ENCODE measurements at places on chromosomes 1 and 21. TPM values are rescaled to one million over a fixed set of nuclear protein-coding genes. Genes with fewer than 3 reads are reported as not detected.

DNA sequence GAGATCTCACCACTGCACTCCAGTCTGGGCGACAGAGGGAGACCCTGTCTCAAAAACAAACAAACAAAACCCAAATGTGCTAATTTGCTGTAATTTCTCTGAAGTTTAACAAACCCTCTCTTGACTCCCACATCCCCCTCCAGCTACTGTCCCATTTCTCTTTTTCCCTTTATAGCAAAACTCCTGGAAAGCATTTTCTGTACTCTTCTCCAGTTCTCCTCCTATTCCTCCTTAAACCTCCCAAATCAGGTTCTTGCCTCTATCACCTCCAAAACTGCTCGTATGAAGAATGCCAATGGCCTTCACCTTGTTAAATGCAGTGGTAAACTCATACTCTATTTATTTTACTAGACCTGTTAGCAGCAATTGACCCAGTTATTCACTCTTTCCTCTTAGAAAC, 3.7 kb upstream of the USP48 start:
- no peak for DNase-seq

DNA sequence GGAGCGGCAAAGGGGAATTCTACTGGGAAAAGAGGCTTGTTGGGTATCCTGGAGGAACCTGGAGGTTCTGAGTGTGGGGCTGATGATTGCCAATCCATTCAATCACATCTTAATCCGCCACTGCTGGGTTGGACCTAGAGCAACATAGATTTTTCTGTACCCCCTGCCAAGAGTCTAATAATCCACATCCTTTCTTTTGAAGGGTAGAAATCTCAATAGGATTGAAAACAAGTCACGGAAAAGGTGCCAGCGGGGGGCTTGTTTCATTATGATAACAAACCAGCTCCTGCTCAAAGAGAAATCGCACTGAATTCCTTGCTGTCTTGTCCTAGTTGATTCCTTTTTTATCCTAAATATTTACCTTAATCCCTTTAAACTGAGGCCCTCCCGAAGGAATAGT, 528.5 kb downstream of the ADGRL2 start:
- no peak for DNase-seq

DNA sequence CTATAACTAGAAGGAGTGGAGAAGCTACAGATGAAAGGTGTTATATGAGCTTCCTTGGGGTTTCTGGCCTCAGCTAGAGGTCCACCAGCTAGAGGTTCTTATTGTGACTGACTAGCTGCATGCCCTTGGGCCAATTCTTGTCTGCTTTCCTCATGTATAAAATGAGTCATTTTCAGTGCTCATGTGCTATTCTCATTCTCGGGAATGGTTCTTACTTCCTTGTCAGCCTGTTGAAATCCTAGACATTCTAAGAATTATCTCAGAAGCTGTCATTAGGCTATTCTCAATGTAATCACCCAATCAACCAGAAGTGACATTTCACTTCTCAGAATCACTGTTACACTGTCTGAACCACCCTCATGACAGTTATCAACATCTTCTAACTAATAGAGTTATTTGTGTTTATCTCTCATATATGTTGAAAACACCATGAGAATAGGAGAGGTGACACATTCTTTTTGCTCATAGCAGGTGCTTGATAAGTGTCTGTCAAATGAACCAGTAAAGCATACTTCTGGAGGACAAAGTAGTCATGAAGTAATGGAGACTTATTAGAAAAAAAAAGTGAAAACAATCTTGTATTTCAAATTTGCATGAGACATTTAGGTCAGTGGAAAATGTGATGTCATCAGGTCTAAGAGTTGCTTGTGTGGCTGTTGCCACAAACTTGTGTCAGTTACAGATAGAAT, 122.8 kb upstream of the IVNS1ABP start:
- peak; percentile 86 for DNase-seq

DNA sequence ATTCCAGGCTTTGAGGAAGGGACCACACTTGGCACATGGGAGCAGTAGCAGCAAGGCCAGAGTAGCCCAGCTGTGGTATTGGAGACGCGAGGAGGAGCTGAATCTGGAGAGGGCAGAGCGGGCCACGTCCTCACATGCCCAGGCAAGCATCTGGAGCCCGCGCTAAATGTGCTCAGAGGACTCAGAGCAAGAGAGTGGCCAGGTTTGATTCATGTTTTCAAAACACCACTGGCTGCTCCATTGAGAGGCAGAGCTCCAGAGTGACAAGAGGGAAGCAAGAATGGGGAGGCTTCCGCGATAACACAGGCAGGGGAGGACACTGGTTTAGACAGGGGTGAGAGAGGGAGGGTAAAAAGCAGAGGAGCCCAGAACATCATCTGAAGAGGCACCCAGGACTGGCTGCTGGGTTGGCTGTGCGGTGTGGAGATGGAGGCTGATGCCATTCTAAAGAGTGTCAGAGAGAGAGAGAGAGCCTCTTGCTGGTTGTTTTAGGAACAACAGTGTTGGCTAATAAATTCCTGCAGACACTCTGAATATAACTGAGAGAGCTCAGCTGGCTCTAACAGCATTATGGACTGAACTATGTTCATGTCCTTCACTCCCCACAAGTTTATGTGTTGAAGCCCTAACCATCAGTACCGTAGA, 32.3 kb downstream of the RCAN1 start:
- no peak for DNase-seq

DNA sequence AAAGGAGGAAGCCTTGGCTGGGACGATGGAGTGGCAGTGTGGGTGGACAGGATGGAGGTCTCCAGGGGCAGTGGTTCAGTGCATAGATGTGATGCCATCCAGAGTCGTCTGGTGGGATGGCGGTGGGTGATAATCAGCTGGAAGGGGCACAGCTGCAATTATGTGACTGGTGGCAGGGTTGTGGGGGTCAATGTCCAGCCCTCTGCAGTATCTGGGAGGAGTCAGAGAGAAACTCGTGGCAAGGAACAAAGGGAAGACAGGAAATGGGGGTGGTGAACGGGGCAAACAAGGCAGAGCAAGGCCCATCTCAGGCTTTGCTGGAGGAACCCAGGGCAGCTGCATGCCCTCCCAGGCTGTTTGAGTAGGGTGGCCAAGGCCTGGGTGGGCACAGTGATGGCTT, 118.3 kb upstream of the USP24 start:
- no peak for DNase-seq

DNA sequence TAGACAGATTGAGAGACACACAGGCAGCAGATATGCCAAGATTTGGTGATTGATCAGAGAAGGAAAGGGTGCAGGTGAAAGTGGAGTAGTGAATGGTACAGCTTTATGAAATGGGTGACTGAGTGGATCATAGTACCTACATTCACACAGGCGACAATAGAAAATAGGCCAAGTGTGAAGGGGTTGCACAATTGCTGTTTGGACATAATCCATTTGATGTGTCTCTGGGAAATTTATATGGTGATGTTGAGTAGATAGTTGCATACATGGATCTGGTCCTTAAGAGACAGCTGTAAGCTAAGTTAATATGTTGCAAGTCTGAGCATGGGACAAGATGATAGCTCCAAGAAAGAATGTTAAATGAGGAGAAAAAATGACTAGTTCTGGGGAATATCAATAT, 118.6 kb upstream of the COP1 start:
- DNase-seq = no peak

GRCh38 chr21:27693376-27693775, 726.5 kb upstream of the ADAMTS5 start:
- DNase-seq = no peak

- no peak for DNase-seq
Measured at GRCh38 chr1:175742790-175743459, 470 bp downstream of the TNR start.

DNA sequence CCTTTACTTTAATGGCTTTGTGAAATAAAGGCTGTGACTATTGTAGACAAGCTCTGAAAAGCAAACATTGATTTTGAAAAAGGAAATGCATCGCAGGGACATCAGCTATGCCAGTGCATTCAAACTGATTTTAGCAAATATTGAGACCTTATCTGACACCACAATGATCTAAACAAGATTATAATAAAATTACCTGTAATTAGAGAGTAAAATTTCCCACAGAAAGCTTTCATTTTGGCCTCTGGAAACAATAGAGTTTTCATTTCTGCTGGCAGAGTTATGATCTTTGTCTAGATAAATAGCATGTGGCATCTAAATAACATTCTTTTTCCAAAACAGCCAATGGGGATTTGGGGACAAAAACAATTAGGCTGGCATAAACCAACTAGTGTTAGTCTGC, 650.4 kb upstream of the PRMT6 start:
- DNase-seq = no peak

ASTN1 gene
- total RNA-seq = not detected

UMODL1 gene
- total RNA-seq = not detected
